ENCODE measurements at places on chromosomes 6 and 20.

DNA sequence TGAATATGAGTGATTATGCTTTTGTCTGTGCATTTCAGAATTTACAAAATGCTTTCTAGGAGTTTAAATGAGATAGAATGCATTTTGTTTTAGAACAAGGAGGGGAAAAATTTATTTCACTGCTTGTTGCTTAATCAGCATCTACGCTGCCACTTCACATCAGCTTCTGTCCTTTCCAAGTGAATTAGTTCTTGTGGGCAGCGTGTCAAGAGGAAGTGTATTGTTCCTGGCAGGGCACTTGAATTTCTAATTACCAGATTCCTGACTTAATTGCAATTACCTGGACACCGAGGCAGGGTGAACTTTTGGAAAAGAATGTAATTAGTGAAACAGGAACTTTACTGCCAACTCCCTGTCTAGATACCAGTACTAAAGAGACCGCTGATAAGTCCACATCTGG, 263.5 kb downstream of the TMEM242 start:
- peak; percentile 61 for DNase-seq

GRCh38 chr6:149563203-149563927, 2.8 kb upstream of the GINM1 start:
- DNase-seq, result no peak

DNA sequence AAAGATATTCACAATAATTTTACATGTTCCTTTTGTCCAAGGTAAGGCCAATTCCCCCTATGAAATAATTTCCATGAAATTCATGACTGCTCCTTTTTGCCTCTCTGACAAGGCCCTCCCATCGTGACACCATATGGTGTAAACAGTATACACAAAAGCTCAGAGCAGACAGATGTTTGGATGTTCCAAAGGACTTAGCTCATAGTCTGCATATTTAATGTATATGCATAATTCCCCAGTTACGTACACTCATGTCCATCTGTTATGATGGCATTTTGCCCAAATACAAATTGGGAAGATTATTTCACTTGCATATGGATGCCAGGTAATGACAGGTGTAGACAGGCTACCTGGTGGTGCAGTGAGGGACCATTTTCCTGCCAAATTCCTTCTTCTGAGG, 376.5 kb downstream of the KHDRBS2 start:
- DNase-seq, result no peak

GRCh38 chr6:116969211-116969863, 92.3 kb downstream of the RFX6 start:
- DNase-seq, result peak; percentile 64

DNA sequence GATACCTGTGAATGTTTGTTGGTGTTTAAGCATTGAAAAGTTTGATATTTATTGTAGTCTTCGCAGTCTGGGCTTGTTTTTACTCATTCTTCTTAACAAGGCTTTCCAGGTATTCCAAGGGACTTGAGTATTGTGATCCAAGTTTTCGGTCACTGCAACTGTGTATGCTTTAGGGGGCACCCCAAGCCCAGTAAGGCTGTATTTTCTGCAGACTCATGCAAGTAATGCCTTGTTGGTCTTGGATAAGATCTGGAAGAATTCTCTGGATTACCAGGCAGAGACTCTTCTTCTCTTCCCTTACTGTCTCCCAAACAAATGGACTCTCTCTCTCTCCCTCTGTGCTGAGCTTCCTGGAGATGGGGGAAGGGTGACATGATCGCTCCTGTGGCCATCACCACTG, 82.1 kb downstream of the RFPL4B start:
- DNase-seq, result peak; percentile 39

DNA sequence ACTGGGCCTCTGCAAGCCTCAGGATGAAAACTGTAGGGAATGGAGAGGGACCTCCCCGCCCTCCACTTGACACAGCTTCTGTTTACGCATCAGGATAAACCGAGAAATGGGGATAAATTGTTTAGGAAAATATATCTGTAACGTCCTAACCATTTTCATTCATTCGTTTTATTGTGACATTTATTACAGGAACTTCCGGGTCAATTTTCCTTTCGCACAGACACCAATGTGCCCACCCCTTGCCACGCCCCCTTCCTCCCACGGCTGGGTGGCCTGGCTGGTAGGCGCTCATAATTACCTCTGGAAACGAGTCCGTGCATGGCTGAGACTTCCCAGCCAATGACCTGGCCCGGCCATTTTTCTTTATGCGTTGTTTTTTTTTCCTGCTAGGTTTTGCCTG, 96.1 kb downstream of the BMP7 start:
- DNase-seq, result no peak

DNA sequence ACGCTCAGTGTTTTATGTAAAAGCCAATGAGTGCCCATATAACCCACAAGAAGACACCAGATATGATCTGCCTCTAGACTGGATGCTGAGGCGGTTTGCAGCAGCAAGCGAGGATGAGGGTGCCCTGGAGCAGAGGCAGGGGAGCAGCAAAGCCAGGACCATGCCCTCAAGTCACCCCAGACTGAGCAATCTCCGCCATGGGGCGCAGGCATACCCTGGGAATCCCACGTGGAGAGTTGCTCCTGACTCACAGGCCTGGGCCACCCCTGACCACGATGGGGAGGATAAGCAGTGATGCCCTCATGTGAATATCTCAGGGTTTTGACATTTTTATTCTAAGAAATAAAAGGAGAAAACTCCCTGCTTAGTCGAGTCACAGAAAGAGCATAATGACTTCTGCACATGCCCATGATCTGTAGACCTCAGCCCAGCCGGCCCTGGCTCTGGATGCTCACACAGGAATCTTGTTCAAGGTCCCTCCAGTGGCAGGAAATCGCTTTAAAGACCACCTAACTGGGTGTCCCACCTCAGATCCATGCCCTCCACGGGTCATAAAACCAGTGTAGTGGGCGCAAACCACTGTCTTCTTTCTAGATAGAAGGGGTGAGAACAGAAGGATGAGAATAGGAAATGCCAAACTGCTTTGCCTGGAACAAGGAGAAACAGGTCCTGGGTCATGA, 138.3 kb upstream of the SNX9 start:
- DNase-seq, result no peak

DNA sequence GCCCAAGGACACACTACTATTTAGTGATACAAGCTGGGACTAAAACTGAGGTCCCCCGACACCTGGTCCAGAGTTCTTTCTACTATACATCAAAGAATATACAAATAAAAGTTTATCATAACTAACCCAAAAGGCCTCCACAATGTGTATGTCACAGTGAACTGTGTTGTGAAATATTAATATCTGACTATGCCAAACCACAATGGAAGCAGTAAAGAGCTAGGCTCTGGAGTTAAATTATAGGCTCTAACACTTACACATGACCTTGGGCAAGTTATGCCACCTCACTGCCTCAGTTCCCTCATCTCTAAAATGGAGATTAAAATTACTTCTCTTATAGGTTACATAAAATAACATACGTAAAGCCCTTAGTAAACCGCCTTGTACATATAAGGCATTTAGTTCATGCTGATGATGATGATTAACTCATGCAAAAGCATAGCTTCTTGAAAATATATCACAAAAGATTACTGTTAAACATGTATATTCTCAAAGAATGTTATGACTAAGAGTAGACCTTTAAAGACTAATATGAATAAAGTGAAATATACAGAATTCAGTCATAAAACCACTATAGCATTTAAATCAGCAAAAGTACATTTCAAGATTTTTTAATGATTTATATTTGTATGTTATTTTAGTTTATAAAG, 5.7 kb downstream of the SUPT3H start:
- DNase-seq, result no peak

- no peak for DNase-seq
Observed at GRCh38 chr6:37867756-37868446, 48.4 kb downstream of the ZFAND3 start.

GRCh38 chr6:131103901-131104300, 31.4 kb upstream of the AKAP7 start:
- DNase-seq, result no peak

DNA sequence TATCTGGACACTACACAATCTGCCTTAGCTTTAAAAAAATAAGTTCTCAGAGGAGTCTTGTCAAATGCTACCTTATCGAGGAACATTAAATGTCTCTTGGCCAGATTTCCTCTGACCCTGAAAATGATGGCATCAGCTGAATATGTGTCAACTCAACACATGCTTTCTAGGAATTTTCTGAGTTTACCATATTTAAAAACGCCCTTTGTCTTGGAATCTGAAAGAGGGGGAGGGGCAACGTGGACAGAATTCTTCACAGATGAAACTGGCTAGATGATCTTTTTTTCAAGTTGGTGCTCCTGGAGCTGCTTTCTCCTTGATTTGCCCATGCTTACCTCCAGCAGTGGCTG, 5.1 kb downstream of the SOX4 start:
- DNase-seq, result no peak

- DNase-seq, result no peak
Observed at GRCh38 chr6:37036146-37036545, 30.7 kb downstream of the FGD2 start.

DNA sequence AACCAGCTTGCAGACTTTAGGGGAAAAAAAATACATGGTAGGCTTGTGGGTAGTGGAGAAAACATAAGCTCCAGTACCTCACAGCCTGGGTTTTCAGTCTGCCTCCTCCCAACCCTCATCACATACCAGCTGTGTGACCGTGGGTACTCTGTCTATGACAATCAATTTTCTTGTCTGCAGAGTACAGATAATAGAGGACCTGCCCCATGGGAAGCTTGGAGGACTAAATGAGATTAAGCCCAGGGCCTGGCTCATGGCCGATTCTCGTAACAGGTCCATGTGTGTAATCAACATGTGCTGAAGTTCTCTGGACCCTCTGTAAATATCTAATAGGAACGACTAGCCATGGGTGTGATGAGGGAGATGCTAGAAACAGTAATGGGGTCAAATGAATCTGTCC, 34.0 kb downstream of the NT5E start:
- DNase-seq, result no peak

DNA sequence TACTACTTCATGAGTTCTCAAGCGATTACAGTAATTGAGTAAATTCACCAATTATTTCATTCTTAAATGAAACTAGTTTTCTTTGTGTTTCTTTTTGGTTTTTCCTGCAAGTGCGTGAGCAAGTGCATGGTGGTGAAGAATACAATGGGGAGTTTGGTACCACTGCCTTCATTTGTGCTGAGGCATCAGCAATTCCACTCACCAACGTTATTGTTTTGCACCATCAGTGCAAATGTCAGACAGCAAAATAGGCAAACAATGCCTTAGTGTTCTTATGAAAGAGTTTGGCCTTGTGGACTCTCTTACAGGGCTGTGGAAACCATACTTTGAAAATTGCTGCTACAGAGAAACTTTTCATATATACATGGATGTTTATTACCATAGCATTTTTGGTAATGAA, 8.2 kb downstream of the CDH26 start:
- DNase-seq, result no peak

- DNase-seq, result no peak
Observed at GRCh38 chr6:38572186-38572813, 67.4 kb downstream of the BTBD9 start.

- no peak for DNase-seq
Observed at GRCh38 chr6:31386099-31386498, 17.3 kb upstream of the MICA start.

DNA sequence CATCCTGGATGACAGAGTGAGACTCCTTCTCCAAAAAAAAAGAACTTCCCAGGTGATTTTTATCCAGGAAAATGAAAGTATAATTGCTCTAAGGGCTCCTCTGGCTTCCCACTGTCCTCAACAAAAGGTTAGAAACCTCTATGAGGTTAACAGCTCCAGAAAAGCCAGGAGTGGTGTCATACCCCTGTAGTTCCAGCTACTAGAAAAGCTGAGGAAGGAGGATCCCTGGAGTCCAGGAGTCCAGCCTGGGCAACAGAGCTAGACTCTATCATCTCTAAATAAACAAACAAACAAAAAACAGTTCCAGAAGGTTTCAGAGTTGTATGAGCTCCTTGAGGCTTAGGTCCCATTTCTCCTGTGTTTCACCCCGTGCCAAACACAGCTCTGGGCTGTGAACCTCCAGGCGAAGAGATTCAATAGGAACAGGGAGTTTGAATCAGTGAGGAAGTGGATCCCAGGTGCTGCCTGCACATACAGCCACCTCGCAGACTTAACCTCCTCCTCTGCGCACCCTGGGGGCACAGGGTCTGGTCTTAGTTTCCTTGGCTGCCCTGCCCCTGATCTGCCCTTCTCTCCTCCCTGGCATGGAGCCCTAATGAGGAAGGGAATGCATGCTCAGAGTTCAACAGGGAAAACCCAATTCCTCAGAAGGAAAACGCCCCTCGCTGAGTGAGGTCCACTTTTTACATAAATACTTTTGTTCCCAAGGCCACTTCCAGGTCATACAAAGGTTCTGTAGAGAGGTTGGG, 31.0 kb downstream of the ZC3H12D start:
- DNase-seq, result no peak

DNA sequence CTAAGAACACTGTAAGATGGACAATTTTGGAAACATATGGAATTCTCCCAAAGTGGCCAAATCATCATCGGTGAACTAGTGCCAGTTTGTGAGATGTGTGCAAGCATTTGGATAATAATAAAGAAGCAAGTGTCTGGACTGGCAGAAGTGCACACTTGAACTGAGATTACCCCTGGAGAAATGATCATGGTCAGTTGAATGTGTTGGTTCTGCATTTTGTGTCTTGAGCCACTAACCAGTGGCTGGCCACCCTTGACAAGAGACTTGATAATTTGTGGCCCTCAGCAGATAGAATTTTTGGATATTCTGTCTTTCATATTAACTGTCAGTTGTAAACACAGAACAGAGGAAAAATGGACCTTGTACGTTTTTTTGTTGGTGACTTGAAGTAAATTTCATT, 37.4 kb downstream of the CITED2 start:
- no peak for DNase-seq

DNA sequence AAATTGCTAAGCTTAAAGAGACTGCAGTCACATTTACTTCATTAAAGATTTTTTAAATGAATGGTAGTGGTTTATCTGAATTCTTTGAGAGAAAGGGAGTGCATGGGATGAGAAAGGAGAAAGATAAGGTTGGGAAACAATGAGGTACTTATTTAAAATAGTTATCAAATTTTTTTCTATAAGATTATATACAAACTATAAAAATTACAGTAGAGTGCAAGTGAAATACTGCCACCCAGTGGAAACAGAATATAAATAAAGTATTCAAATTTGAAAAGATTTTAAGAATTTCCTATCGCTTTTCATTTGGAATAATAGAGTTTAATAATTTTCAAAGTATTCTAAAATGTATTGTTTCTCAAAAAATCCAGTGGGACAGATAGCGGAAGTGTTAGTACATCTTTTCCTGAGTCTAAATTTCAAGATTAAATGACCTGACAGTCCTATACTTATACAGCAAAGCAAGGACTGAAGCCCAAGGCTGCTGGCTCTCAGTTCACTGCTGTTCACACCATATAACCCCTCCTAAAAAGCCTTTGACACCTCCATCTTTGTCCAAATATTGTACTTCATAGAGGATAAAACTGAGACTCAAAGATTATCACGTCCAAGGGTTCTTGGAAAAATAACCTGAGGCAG, 31.1 kb downstream of the EPM2A start:
- DNase-seq, result no peak
